Frontal cortex (tissue), 4 donors: ENCODE measurements at places on chromosomes 3 and 15. TPM values are rescaled to one million over a fixed set of nuclear protein-coding genes. Genes with fewer than 3 reads are reported as not detected.

SPTSSB gene
- total RNA-seq, result 3.3 TPM

DNA sequence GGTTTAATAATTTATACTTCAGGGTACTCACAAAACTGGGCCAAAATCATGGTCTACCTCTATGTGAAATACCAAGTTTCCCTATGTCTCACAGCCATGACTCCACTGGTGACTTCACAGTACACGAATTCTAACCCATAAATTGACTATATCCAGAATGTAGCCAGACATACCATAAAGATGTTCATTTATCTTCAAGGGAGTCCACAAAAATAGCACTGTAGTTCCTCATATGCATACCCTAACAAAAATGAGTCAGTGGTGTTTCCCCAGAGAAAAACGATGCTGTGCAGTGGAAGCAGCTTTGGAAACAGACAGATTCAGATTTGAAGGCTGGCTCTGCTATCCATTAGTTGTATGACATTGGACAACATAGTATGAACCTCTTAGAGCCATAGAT is 438.8 kb downstream of the FHIT start:
- no peak for DNase-seq

DNA sequence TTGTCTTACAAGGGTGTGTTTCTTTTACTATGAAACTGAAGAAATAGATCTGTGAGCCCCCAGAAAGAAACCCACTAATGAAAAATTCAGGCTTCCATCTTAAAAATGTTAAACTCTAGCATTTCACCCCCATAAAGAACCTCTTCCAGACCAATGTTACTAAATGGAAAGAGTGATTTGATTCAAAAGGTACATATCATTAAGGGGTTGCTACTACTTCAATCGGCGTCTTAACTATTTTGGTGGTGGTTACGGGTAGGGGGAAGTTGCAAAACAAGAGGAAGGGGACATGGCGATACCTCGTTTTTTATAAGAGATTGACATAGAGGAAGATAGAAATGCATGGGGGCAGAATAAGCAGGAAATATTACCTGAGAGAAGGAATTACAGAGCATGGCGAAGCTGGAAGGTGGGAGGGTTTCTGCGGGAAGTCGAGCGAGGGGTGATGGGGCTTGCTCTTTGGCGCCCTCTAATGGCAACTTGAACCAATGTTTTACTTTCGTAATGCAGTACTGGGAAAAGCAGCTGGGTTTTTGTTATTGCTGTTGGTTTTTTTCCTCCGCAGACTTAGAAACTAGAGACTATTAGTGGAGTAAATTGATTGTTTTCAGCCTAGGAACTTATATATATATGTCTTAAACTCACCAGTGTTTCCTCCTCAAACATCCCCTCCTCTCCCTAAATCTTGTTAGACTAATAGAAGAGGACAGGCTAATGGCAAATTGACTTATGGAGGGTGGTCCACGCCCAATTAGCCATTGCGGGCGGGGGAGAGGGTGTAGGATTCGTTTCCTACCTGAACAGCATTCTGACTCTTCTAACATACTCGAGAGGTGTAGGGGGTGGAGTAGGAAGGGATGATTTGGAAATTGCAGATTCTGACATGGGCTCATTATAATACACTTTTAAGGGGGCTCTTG is 11.3 kb upstream of the SOX2 start:
- no peak for DNase-seq

PTX3 gene
- 16.7 TPM for total RNA-seq

FILIP1L gene
- total RNA-seq, result 1.2 TPM

- no peak for DNase-seq
Observed at GRCh38 chr3:115928376-115928775, 305.1 kb downstream of the GAP43 start.

DNA sequence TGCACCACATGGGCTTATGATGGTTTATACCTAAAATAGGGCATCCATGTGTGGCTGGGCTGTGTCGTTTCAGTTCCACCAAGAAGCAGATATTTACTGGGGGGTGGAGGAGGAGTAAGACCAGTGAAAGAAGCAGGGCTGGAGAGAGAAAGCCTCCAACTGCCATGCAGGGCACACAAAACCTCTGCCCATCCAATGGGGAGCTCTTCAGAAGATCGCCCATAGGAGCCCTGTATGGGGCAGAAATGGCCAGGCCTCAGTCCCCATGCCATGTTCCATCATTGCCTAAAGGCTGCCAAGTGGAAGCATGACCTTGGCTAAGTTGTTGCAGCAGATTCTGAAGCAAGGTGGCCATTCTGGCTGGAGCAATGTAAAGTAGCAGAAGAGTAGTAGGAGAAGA is 277.0 kb downstream of the MEX3B start:
- DNase-seq, result no peak
